Stimulated activated CD8-positive, alpha-beta memory T cell treated with anti-CD3 and anti-CD28 coated beads, Interleukin-4, amount 100 ng/mL, for 1 hour (primary cell): ENCODE measurements at places on chromosomes 6 and 20.

GRCh38 chr6:87473419-87473903 lies 687 bp downstream of the SLC35A1 start:
- no peak for DNase-seq

GRCh38 chr6:34852406-34853085 lies 35.3 kb downstream of the TAF11 start:
- no peak for DNase-seq

GRCh38 chr6:20415304-20415703 lies 13.6 kb downstream of the E2F3 start:
- no peak for DNase-seq

- DNase-seq, result no peak
Observed at GRCh38 chr6:686497-686896, 6.4 kb downstream of the EXOC2 start.

DNA sequence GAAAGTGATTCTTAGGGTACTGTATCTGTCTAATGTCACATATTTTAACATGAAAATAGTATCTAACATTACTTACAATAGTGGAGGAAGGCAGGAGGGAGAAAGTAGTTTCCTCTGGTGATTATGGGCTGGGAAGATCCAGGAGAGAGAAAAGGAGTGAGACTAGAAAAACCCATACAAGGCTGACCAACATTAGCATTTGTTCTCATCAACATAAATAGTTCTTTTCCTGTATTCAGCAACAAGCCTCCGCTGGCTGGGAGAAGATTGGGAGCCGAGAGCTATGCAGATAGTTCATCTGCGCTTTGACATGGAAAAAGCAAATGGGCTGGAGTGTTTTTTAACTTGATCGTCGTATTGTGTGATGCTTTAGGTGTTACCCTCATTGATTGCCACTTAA lies 239.4 kb downstream of the PHACTR1 start:
- DNase-seq, result no peak

GRCh38 chr20:21027569-21027968 lies 78.6 kb downstream of the LINC00237 start:
- DNase-seq, result no peak
